ENCODE measurements at places on chromosomes 6 and 20. TPM values are rescaled to one million over a fixed set of nuclear protein-coding genes. Genes with fewer than 3 reads are reported as not detected.

Gene SNAP25
- total RNA-seq, result 0.67 TPM

Gene BTBD3
- total RNA-seq, result 52.1 TPM

Gene TRIM31
- total RNA-seq, result 51.2 TPM

DNA sequence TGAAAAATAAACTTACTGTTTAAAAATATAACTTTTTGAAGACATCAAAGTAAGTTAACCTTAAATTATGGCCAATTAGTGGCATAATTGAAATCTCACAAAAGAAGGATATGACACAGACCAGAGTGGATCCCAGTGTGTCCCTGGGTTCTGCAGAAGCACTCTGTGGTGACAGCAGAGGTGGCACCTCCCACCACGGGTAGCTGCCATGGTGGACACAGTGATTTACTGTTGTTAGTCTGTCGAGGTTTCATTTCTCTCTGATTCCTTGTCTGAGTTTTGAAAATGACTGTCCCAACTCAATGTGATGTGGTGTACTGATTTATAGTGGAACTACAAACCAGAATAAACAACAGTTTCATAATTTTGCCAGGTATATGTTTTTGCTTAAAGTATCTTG, 76.5 kb downstream of the TULP4 start:
- no peak for DNase-seq

DNA sequence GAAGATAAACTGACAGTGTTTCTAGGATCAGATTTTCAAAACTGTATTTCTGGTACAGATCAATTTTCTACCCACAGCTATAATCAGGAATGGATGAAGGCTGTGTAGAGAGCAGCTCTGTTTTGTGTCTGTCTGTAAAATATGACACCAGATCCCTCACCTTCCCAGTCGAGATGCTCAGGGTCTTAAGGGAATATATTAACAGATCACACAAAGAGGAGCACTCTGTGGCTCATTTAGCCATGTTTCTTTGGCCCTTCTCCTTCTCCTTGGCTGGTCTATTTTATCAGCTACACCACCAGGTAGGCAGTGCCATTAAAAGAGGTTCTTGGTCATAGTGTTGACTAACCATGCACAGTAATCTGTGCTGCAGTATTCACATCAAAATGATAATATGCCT, 82.6 kb downstream of the PREP start:
- DNase-seq, result no peak

GRCh38 chr6:134117409-134117808, 65.0 kb upstream of the SLC2A12 start:
- no peak for DNase-seq

DNA sequence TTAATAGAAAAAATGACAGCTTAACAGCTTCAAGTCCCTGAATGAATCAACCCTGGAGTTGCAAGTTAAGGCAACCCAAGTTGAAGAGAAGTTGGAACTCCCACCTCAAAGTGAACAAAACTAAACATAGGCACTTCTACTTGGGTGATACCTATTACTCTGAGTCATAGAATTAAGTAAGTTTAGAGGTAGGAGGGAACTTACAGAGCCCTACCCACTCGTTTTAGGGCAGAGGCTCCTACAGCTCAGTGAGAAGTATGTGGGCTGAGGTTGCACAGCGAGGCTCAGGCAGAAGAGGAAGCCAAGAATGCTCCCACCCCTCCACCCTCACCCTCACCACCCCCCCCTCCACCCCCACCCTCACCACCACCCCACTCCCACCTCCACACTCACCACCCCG, 42.2 kb downstream of the NFATC2 start:
- DNase-seq, result no peak

GRCh38 chr20:2879146-2879545, 5.9 kb downstream of the PTPRA start:
- no peak for DNase-seq

- DNase-seq, result no peak
These were observed 1339.4 kb downstream of the GRIK2 start for GRCh38 chr6:102732898-102733297.

DNA sequence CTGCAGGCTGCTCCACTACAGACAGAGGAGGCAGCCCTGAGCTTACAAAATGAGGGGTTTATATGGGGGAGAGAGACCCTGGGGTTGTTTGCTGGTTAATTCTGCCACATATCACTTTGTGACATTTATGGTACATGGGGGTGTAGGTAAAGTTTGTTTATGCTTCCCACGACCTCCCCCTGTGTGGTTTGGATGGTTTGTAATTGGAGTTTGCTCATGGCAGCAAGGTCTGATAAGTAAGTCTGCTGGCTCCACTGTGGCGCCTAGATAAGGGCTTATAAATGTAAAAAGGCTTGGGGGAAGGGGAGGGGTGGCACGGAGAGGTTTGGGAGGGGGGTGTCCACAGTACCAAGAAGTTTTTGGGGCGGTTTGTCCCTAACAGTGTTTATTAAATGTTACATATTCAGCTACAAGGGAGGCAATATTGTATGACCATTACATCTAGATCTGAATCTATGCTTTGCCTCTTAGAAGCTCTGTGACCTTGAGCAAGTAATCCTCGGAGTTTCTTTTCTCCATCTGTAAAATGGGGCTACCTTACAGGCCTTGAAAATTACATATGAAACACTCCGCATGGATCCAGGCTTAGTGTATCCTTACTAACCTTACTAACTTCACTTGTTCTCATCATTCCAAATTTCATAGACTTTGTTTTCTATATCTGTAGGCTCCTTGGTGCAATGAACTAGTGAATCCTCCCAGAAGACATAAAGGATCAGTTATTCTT, 204.8 kb upstream of the NOX3 start:
- no peak for DNase-seq

DNA sequence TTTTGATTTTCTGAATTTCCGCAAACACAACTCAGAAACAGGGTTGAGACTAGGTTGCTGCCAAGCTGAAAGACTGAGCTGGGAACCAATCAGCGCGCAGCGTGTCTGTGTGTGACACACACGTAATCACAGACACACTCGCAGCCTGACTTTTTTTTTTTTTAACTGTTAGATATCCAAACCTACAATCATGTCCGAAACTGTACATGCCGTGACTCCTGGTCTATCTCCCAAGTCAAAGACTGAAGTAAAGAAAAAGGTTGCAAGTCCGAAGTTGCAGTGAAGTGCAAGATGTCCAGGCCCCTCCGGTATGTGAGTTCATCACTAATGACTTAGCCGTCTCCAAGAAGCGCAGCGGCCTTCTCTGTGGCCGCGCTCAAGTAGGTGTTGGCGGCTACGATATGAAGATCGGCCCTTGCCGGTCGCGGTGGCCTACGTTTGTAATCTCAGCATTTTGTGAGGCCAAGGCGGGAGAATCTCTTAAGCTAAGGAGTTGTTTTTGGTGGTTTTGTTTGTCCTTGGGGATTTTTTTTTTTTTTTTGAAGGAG, 108.2 kb downstream of the HFE start:
- peak; percentile 94 for DNase-seq

DNA sequence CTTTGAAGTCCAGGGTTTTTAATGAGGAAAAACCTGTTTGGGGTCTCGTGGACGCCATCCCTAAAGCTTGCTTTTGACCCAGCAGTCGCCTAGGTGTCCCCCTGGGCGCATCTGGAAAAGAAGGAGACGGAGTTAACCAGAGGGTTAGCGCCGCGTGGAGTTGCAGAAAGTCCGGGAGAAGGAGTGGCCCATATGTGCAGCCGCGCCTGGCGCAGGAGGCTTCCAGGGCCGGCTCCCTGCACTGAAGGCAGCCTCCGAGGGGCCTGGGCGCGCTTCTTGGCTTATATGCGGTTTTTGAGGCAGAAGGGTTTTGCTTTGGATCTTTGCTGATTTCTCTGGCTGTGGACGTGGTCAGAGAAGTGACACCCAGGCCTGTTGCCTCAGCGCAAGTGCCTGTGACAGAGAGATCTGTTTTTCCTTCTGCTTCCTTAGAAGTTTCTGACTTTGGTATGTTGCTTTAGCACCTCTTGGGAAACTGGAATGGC, 987 bp downstream of the TMEM181 start:
- DNase-seq, result peak; percentile 50

- DNase-seq, result no peak
These were observed 69.4 kb upstream of the BMP2 start for GRCh38 chr20:6698056-6698455.
